ENCODE measurements at places on chromosomes 5 and 9.

GRCh38 chr9:137383081-137383783 lies 39.7 kb downstream of the EXD3 start:
- DNase-seq: peak; percentile 25

DNA sequence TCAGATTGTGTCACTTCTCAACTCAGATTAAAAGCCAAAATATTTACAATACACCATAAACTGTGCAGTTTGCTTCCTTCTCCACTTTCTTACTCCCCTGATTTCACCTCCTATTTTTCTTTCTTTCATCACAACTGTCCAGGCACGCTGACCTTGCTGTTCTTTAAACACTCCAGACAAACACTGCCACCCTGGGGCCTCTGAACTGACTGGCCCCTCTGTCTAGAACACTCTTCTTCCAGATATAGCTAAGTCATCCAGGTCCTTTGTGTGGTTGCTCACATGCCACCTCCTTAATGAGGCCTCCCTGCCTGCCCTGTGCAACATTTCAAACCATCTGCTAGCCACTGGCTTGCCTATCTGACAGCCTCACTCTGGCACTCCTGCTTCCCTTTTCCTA lies 46.6 kb downstream of the ATG10 start:
- peak; percentile 28 for DNase-seq

DNA sequence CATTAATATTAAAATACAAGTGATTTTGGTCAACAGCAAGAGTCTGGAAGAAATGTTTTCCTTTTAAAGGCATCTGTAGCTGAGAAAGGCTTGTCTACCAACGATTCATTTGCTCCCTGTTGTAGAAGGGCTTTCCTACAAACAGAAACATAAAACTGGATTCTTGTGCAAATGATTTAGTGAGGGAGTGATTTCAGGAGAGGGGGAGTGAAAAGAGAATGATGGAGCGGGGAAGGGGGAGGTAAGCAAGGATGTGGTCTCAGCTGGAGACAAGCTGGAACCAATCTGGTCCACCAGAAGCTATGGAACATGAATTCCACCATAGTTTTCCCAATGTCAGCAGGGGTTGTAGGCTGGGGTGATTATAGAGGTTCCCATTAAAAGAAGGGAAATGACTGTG lies 196.3 kb downstream of the FBXO4 start:
- DNase-seq: no peak

DNA sequence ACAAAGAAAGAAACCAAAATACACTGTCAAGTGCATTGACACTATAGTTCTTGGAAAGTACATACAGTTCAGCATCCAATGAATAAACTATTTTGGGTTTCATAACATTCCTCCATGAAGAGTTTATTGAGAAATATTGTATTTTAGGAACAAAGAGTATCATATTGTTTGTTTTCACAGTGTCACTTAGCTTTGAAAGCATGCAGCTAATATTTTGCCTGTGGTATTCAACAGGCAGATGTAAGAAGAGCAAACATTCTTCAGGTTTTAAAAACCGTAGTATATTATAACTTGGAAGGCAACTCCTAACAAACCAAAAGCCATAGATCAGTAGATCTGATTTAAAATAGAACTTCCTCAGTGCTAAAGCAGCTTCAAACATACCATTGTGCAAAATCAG lies 4.5 kb downstream of the PRELID2 start:
- DNase-seq: no peak

GRCh38 chr9:89051421-89052025 lies 60.3 kb downstream of the S1PR3 start:
- DNase-seq: no peak

All from left ventricle myocardium superior (tissue), 1 donor.